ENCODE measurements at places on chromosomes 12 and 14.
A peak's percentile ranks its signal among the peaks of the same experiment; 100 is the strongest.

- no peak for DNase-seq
Measured at GRCh38 chr14:106269029-106269428, 742.6 kb downstream of the TMEM121 start.

- no peak for DNase-seq
Measured at GRCh38 chr12:105091476-105092206, 7.4 kb upstream of the ALDH1L2 start.

DNA sequence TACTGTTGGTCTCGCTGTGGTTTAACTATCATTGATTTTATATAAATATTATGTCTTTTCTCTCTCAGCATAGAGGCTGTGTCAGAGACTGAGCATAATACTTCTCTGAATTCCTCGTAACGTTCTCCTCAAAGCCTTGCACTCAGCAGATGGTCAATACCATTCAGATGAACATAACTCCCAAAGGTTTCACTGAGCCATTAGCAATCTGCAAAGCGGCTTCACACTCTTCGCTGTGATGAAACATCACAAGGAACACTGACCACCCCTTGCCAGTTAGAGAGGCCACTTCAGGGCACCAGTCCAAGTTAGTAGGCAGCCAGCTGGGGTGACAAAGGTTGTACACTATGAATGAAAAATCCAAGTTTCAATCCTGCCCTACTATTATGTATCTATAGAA, 30.1 kb upstream of the STON2 start:
- no peak for DNase-seq

- DNase-seq: peak; percentile 42
Measured at GRCh38 chr12:94553130-94553519, 93.5 kb upstream of the CEP83 start.

DNA sequence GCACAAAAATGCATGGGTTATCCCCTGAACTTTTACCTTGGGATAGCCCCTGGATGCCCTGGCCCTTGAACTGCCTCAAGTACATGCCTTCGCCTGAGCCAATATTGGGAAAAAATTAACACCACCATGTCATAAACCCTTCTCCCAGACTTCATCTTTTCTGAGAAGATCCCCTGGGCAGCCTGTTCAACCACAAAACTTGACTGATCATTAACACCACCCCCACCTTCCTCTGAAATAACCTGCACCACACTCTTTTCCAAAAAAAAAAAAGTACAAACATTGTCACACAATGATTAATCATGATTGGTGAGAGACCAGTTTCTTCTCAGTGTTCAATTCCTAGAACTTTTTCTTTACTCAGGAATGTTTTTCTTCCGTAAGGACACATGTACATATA, 217.9 kb downstream of the PAX9 start:
- DNase-seq: no peak

DNA sequence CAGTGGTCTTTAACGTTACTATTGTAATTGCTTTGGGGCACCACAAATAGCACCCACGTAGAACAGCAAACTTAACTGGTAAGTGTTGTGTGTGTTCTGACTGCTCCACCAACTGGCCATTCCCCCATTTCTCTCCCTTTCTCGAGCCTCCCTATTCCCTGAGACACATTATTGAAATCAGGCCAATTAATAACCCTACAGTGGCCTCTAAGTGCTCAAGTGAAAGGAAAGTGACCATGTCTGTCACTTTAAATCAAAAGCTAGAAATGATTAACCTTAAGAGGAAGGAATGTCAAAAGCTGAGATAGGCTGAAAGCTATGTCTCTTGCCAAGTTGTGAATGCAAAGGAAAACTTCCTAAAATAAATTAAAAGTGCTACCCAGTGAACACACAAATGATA, 22.3 kb downstream of the PPP1R13B start:
- DNase-seq: no peak

- DNase-seq: no peak
Measured at GRCh38 chr14:89957791-89958190, 2.1 kb downstream of the TDP1 start.

DNA sequence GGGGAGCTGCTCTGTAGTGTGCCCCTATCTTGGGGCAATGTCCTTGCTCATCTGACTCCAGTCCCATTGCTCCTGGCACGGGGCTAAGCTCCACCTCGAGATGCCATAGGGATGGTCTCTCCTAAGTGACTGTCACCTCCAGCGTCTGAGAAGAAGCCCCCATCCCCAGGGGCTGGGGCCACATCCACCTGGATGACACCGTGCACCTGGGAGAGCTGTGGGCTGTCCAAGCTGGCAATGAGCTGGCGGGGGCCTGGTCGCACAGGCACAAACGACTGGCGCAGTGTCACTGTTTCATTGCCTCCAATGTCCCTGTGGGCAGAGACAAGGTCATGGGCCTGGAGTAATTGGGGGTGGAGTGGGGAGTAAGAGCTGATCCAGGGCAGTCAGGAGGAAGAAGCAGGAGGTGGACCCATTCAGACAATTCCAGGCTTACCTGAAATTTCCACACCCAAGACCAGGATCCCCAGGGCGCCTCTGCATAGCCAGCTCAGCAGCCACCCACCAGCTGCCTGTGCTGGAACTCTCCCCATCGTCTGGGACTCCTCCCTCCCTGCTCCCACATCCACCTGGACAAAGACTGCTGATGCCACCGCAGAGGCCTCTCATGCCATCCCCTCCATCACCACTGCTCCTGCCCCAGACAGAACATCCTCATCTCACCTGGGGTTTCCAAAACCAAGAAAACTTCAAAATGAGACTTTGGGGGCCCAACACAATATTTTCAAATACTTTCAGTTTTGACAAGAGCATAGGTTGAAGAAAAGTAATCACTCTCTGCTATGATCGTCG, 7.0 kb upstream of the TINF2 start:
- DNase-seq: no peak

GRCh38 chr14:75175677-75176141, 703 bp downstream of the TMED10 start:
- no peak for DNase-seq

DNA sequence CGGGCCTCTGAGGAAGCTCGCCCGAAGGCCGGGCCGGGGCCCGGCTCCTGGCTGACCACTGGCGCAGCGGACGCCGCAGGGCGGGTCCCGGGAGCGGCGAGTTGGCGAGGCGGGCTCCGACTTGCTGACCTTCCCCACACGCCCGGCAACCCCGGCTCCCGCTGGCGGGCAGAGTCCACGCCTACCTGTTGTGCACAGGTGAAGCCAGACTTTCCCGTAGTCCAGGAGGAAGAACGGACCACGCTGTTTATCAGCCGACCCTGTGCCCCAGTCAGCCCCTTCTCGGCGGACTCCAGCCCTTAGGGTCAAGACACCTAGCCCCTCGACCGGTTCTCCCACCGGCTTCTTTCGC, 407 bp downstream of the HEATR5A start:
- DNase-seq: no peak

- no peak for DNase-seq
Measured at GRCh38 chr12:18794000-18794399, 56.1 kb downstream of the CAPZA3 start.

- DNase-seq: no peak
Measured at GRCh38 chr14:75283833-75284563, 5.4 kb downstream of the FOS start.

GRCh38 chr14:92785667-92786426, 8.3 kb upstream of the GOLGA5 start:
- DNase-seq: no peak

DNA sequence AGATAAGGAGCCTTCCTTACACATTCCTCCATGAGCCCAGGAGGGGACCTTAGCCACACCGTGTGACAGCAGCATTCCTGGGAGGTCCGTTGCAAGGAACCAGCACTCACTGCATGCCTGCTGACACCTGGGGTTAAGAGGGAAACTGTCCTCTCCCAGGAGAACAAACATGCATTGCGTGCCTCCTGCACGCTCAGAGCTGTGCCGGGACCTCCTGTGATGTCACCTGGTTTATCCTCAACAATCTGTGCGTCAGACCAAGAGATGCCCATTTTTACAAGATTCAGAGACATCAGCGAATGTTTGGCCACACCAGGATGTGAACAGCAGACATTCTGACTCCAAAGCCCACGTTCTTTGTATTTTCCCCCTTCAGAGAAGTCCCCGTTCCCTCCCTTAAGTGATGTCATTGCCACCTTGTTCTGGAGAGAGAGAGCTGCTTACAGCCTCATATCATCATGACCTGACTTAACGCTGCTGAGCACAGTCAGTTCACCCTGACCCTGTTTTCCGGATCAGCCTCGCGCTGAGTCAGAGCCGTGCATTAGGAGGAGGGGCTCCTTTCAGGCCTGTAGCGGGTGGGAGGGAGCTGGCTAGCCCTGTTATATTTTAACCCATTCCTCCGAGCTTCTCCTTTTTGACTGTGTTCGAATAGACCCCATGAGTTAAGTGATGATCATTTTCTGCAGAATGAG, 36.2 kb downstream of the TMEM120B start:
- no peak for DNase-seq

- DNase-seq: no peak
Measured at GRCh38 chr12:94534278-94534677, 74.6 kb upstream of the CEP83 start.

DNA sequence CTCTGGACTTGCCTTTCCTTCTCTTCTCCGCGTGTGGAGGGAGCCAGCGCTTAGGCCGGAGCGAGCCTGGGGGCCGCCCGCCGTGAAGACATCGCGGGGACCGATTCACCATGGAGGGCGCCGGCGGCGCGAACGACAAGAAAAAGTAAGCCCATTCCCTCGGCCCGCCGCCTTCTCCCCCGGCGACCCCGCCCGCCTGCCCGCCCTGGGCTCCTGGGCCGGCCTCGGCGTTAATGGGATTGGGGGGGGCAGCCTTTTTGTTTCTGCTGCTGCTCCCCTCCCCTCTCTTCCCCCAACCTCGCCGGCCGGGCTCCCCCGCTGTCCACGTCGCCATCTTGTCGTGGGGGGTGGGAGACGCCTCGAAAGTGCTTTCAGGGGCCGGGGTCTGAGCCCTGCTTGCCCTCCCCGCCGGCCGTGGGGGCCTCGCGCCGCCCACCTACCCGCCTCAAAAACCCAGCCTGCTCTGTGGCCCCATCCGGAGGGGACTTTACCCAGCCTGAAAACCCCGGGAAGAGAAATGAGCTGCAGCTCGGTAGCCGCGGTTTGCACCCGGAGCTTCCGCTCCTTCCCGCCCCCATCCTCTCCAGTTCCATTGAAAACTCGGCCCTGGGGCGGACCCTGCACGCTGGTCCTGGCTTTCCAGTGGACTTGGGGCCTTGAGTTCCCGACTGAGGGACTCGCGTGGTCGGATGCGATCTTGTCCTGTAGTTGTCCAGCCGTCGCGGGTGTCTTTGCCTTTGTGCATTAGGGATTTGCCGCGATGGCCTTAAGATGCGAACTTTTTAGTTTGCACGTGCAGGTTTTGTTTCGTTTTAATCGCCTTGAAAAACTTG, 598 bp downstream of the HIF1A start:
- no peak for DNase-seq

- DNase-seq: no peak
Measured at GRCh38 chr12:106729611-106730010, 44.9 kb upstream of the RIC8B start.

- no peak for DNase-seq
Measured at GRCh38 chr12:29067430-29067829, 81.6 kb upstream of the FAR2 start.

GRCh38 chr12:4977102-4977501, 66.6 kb upstream of the KCNA5 start:
- DNase-seq: no peak

DNA sequence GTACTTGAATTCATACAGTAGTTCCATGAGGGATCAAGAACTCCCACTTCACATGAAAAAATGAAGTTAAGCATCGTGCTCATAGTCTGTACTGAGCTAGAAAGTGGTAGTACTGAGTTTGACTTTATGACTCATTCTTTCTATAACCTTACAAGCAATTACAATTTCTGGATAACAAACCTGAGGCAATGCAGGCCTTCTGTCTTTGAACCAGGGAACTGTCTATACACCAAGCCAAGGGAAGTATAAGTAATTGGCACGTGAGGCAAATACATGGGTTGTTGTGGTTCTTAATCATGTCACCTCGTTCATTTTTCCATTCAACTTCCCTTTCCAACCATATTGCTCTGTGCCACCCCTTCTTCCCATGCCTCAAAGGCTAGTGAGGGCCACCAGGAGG, 16.8 kb downstream of the GNS start:
- no peak for DNase-seq

DNA sequence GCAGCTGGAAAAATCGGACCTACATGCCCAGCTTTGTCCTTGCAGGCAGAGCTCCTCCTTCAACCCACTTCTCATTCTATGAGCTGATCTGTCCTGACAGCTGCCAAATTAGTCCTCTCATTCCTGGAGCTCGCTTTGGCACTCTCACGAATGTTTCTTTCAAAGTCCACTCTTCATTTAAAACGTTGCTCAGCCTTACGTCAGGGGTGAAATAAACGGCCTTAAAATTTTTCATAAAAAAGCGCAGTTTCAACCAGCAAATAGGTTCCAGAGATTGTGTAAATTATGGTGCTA, 120.9 kb upstream of the HIF1A start:
- DNase-seq: no peak

DNA sequence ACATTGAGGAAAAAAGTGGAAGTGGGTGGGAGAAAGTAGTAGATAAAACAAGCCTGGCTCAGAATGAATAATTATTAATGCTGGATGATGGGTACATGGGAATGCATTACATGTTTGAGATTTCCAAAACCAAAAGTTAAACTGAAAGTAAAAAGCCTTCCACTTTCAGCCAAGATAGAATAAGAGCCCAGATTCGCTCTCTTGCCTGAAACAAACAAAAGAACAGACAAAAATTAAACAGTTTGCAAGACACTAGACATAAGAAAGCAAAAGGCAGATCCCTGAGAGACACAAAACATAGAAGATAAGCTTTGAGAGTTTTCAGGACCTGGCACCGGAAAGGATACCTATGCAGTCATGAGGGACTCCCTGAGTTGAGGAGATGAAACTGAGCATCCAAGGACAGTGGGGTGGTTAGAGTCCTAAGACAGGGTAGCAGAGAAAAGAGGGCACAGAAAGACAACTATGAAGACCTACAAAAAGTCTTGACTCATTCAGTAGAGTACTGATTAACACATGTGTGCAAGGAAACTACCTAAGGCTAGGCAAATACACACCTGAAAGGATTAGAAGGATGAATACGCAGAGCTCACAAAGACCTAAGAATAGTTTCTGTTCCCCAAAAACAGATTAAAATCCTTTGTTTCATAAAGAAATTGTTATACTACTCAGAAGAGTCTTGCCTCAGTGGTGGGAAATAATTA, 54.1 kb downstream of the CEP83 start:
- no peak for DNase-seq

- no peak for DNase-seq
Measured at GRCh38 chr12:58745348-58746125, 174.8 kb downstream of the LRIG3 start.

GRCh38 chr14:28323366-28323765, 443.2 kb upstream of the FOXG1 start:
- no peak for DNase-seq

GRCh38 chr14:29236848-29237247, 470.3 kb downstream of the FOXG1 start:
- no peak for DNase-seq

- no peak for DNase-seq
Measured at GRCh38 chr14:20343862-20344220, 406 bp downstream of the PARP2 start.
